Neural progenitor cell (in vitro differentiated cells): ENCODE measurements at places on chromosomes 11 and 22. TPM values are rescaled to one million over a fixed set of nuclear protein-coding genes. Genes with fewer than 3 reads are reported as not detected.

DNA sequence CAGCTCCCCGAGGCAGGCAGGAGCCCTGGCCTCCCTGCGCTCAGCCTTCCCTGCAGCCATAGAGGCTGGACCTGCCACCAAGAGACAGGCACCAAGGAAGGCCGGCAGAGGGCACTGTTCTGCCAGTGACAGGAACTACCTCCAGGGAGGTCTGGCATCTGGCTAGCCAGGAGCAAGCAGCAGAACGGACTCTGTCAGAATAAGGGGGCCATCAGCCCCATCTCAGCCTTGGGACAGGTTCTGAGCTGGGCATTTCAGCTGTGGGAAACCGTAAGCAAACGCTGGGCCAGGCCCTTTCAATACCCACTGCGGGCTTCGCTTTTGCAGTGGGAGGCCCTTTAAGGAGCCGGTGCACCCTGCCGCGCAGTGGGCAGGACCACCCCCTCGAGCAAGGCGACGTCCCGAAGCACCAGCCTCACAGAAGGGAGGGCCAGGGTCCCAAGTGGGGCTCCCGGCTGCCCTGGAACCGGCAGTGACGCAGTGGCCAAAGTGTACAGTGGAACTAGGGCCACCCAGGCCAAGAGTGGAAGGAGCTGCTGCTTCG is 18.2 kb downstream of the IFT27 start:
- no peaks in the 10 kb centered on the region for H3K4me1 ChIP-seq
- no peak overlapping the region for H3K27ac ChIP-seq
- peak; percentile 89 for DNase-seq
- H3K4me3 ChIP-seq, result no peak overlapping the region
- no peaks in the 10 kb centered on the region for H3K36me3 ChIP-seq

DNA sequence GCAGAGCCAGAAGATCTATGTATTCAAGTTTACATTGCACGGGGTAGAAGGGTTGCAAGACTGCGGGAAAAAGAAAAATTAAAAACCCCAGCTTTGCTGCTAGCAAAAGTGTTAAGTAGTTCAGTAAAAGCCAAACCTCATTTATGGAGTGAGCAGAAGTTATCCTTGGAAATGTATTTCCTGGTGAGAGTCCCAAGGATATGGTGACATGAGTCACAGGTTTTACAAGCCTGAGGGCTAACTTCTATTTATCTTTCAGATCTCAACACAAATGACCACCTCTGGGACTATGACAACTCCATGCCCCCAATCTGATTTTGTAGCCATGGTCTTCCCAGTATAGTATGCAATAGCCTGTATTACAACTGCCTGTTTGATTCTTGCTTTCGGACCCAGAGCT is 26.1 kb downstream of the ABTB2 start:
- H3K4me1 ChIP-seq, result no peaks in the 10 kb centered on the region
- H3K36me3 ChIP-seq, result no peaks in the 10 kb centered on the region
- DNase-seq, result no peak
- H3K27me3 ChIP-seq, result no peaks in the 10 kb centered on the region
- H3K27ac ChIP-seq, result no peak overlapping the region
- no peak overlapping the region for H3K4me3 ChIP-seq

- no peak overlapping the region for H3K27ac ChIP-seq
- peaks cover 38% of the 10 kb centered on the region for H3K4me1 ChIP-seq
- H3K27me3 ChIP-seq, result no peaks in the 10 kb centered on the region
- H3K4me3 ChIP-seq, result no peak overlapping the region
- DNase-seq, result no peak
- no peaks in the 10 kb centered on the region for H3K36me3 ChIP-seq
These were observed 17.5 kb downstream of the PRG3 start for GRCh38 chr11:57363131-57364080.

DNA sequence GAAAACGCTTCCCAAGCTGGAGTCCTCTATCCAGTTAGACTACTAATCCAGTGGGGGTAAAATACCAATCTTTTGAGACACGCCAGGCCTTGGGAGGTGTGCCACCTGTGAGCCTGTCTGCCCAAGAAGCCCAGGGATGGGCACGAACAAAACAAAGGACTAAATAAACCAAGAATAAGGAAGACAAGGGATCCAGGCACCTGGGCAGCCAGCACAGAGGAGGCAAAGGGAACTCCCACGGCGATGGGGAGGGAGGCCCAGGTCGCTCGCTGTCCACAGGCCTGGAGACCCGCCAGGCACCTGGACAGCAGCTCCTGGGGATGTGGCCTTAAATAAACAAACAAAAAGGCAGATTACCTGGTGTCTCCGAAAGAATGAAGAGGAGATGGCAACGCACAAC is 31.4 kb downstream of the LRFN4 start:
- H3K27me3 ChIP-seq, result no peaks in the 10 kb centered on the region
- H3K36me3 ChIP-seq, result no peaks in the 10 kb centered on the region
- peaks cover 19% of the 10 kb centered on the region for H3K4me1 ChIP-seq
- no peak overlapping the region for H3K27ac ChIP-seq

- no peaks in the 10 kb centered on the region for H3K36me3 ChIP-seq
- H3K27me3 ChIP-seq, result no peaks in the 10 kb centered on the region
- no peak overlapping the region for H3K27ac ChIP-seq
- H3K4me3 ChIP-seq, result no peak overlapping the region
- DNase-seq, result no peak
These were observed 2.3 kb downstream of the C1QTNF6 start for GRCh38 chr22:37185646-37186227.

MB gene
- total RNA-seq, result 0.53 TPM in 1 of 2 replicates, not detected in the other

FOLR2 gene
- total RNA-seq, result not detected in 2 replicates

DERL3 gene
- total RNA-seq, result 1.1 and 7.7 TPM in 2 replicates

WBP2NL gene
- not detected in 2 replicates for total RNA-seq
